Prostate gland (tissue), 2 donors: ENCODE measurements at places on chromosomes 2 and 18. TPM values are rescaled to one million over a fixed set of nuclear protein-coding genes. Genes with fewer than 3 reads are reported as not detected.

Gene KIF5C
- total RNA-seq: 123 TPM

Gene MOCOS
- 3.9 TPM for total RNA-seq

Gene ATIC
- 23.7 TPM for total RNA-seq

Gene CDH7
- total RNA-seq: 1.0 TPM
